ENCODE measurements at places on chromosomes 16 and 17. TPM values are rescaled to one million over a fixed set of nuclear protein-coding genes. Genes with fewer than 3 reads are reported as not detected.

The GP1BA gene
- not detected for total RNA-seq

- DNase-seq = peak; percentile 92
These were observed 84.1 kb upstream of the TOB1 start for GRCh38 chr17:50949989-50950877.

The HOXB7 gene
- 1.7 TPM for total RNA-seq

The TMEM235 gene
- total RNA-seq = not detected

DNA sequence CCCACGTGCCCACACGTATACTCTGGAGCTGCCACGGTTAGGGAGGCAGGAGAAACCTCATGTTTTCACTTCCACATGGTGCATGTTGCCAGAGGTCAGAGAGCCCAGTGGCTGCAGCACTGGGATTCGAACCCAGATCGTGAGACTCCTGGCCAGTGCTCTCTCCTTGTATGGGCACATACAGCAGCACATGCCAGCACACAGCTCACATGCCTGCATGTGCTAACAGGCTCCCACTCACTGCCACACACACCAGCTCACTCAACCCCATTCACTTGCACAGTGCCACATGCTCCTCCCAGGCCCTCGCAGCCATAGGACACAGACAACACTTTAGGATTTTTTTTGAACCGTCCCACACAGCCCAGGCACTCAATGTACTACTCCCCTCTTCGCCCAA is 49.5 kb upstream of the MRPS23 start:
- DNase-seq = no peak

- DNase-seq = no peak
These were observed 6.0 kb downstream of the CDK5R1 start for GRCh38 chr17:32492648-32493289.

- no peak for DNase-seq
These were observed 13.2 kb upstream of the CLEC18C start for GRCh38 chr16:70160388-70160787.

The NEUROD2 gene
- not detected for total RNA-seq

- no peak for DNase-seq
These were observed 28.2 kb upstream of the CACNG1 start for GRCh38 chr17:67016039-67016762.

The CCL8 gene
- not detected for total RNA-seq

The CDH11 gene
- total RNA-seq = 265 TPM

- DNase-seq = no peak
These were observed 59.2 kb downstream of the TEX14 start for GRCh38 chr17:58632324-58633314.

The SHBG gene
- 0.64 TPM for total RNA-seq

DNA sequence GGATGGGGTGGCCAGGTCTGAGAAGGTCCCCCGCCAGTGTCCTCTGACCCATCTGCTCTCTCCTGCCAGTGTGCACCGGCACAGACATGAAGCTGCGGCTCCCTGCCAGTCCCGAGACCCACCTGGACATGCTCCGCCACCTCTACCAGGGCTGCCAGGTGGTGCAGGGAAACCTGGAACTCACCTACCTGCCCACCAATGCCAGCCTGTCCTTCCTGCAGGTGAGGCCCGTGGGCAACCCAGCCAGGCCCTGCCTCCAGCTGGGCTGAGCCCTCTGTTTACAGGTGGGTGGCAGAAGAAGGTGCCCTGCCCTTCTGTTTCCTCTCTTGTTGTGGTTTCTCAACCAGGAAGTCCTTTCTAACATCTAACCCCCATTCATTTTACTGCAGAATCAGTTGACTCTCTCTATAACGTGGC is 7.1 kb downstream of the ERBB2 start:
- DNase-seq = no peak

The ATP2A3 gene
- 2.9 TPM for total RNA-seq

DNA sequence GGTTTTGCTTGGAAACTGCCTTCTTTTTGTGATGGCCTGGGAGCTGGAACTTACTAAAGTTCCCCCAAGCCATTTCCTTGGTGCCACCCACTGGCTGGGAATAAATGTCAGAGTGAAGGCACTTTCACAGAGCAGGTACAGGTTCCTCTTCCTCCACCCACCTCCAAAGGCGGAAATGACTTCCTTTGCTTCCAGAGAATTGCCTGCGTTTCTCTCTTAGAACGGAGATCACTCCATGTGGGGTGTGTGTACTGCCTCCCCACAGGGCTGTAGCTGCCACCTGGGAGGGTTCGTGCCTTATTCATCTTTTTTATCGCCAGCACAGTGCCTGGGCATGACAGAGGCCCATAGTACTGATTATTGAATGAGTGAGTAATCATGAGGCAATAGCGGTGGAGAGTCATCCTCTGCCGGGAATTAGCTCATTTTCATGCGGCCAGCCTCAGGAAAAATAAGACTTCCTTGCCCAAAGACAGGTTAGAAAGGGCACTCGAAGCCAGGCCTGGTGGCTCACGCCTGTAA is 32.2 kb upstream of the HAS3 start:
- peak; percentile 64 for DNase-seq

The PSMD11 gene
- 105 TPM for total RNA-seq

- peak; percentile 8 for DNase-seq
These were observed 22.4 kb downstream of the SLC35G3 start for GRCh38 chr17:35171834-35172233.

The GCGR gene
- not detected for total RNA-seq

The CDK5R1 gene
- 0.64 TPM for total RNA-seq

GRCh38 chr17:49630113-49630900 is 47.6 kb downstream of the SPOP start:
- no peak for DNase-seq

- no peak for DNase-seq
These were observed 62.9 kb downstream of the PRMT7 start for GRCh38 chr16:68373528-68374245.

The NOS2 gene
- total RNA-seq = not detected

Measured in fibroblast of villous mesenchyme (primary cell).